GF-D8 (cell line): ENCODE measurements at places on chromosomes 2 and 18.

- no peak for DNase-seq
Observed at GRCh38 chr2:222424276-222424728, at the start of gene SGPP2. Gene SGPP2, plus strand, starts transcription at chr2:222424543. Its CDS starts 60 bp downstream, at chr2:222424603.

DNA sequence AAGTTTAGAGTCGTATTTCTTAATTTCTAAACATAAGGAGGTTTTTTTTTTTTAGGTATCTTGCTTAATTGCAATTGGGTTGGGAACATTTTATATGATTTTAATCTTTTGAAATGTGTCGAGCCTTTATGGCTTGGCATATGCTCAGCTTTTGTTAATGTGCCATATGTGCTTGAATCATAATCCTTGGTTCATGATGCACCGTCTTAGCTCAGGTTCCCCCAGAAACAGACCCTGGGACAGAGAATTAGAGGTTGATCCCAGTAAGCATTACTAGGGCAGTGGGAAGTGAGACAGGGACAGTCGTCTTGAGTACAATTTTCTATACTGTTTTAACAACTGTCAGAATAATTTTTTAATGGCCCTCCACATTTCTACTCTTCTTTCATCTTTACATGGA, 9.3 kb downstream of the CHCHD5 start:
- DNase-seq, result no peak

- DNase-seq, result no peak
Observed at GRCh38 chr2:150485871-150486538, 1.5 kb downstream of the RND3 start.

- no peak for DNase-seq
Observed at GRCh38 chr18:63238693-63239075, 80.9 kb downstream of the BCL2 start.

DNA sequence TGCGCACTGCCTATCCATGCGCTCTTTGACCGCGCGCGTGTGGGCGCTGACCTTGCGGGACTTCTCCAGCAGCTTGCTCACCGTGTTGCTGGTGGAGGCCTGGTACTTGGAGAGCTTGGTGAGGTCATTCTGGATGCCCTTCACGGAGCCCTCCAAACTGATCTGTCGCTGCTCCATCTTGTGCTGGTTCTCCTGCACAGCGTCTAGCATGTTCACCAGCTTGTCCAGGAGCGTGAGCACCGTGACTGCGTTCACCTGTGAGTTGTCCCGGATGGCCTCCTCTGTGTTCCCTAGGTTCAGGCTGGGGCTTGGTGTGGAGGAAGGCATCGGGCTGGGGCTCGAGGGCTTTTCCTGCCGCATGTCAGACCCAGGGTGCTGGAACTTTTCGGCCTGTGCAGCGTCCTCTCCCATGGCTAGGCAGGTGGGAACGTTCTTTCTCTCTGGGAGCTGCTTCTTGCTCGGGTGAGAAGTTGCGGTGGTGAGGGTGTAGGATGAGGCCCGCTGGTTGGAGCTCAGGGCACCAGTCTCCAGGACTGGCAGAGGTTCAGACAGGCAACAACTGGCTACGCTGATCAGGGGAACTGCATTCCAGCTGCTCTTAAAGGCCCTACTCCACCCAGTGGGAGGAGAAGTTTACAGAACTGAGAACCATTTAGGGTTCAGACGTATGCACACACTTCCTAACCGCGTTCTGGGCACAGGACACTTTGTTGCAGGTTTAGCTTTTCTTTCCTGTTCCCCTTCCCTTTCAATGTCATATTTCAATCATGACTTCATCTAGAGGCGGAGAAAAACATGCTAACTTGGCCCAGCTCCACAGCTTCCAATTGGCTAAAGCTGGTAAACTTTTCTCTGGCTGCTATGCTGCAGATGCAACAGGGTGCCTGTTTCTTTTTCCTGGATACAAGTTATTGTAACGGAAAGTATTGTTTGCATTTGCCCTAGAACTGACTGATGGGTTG, at the start of gene CAVIN2:
TSS of gene CAVIN2 (minus strand) at position 574 of the 962 bp plus-strand sequence. CDS start at position 411, 163 bp downstream.
- no peak for DNase-seq

DNA sequence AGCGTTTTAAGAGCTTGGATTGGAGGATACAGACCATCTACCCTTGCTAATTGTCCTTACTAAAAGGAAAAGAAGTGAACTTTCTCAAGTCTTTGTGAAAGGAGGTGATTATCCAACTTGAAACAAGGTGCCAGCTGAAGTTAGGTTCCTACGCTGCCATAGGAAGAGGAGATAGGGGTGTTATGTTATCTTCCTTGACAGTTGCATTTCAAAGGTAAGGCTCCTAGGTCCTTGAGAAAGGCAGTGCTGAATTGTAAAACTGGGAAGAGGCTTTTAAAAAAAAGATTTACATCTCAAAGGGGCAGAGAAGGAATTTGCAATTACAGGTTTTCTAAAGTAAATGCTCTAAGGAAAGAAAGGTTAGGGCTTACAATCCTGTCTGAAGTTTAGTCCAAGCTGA, 810.2 kb upstream of the LRATD1 start:
- no peak for DNase-seq

DNA sequence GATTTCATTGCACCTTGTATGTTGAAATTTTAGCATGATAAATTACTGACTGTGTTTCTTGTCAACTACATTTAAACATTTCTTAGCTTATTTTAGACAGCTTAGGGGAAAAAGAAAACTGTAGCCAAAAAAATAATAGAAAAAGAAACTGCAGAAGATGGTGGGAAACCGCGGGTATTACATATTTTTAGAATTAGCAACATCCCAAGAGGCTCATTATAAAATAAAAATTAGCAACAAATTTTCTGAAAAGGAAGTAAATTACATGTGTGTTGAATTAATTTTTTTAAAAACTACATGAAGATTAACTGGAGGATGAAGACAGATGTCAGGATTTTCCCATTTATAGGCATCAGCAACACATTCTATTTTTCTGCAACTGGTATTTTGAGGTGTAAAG, 4.3 kb downstream of the PELI1 start:
- no peak for DNase-seq

DNA sequence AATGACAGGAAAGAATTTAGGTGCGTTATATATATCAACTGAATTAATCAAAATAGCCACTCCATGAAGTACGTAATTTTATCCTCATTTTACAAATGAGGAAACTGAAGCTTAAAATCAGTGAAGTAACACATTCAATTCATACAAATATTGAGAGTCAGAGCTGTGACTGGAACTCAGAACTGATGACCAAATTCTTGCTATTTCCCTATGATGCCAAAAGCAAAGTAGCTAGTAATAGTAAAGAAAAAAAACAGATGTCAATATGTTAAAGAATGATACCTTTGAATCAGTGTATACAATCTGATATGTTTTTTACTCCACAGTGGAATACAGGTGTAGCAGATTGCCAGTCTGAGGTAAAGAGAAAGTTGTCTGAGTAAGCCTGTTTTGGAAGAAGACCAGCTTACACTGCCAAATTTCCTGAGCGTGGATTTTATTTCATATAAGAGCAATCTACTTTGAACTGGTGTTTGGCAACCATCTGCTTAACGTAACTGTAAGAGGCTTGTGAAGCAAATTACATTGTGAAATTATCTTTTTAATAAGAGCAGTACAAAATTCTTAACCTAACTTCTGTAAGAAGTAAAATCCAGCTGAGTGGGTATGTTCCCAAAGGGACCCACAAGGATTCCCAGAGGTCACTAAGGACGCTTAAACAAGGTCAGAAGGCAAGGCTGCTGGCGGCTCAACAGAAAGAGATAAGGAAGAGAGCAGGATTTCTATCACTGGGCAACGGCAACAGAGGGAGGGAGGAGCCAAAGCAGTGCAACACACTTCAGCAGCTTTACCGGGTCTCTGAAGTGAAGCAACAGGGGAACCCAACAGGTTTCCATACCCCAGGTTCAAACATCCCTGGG, 85.6 kb downstream of the IKZF2 start:
- DNase-seq, result peak; percentile 75

- DNase-seq, result no peak
Observed at GRCh38 chr2:188978291-188979081, 4.3 kb downstream of the COL3A1 start.

DNA sequence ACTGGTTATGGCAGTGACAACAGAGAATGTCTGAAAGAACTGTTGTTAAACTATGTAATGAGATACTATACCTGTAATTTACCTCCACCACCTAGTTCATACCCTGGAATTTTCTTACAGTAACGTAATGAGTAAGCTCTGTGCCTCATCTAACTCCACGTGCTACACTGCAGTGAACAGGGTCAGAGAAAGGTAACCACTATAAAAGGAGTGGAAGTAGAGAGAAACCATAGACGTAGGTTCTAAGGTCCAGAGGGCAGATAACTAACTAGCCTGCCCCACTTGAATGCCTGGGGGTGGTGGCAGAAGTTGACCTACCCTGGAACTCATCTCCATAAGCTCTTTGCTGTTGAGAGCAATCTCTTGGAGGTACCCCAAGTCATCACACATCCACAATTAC, 32.0 kb upstream of the B4GALT6 start:
- DNase-seq, result no peak

DNA sequence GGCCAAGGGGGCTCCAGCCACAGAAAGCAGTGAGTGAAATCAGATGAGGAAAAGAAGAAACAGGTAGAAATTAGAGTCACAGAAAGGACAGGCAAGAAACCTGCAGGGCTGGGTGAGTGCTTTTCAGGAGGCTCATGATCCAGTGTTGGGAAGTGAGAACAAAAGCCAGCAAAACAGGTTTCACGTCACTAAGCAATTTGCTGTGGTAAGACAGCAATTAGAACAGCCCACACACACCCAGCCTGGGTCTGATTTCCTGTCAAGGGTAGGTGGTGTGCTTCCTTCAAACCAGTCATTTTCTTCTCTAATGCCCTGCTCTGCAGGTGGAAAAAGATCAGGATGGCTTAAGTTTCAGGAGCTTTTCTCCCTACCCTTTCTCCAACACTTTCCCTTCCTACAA, 52.9 kb upstream of the XDH start:
- DNase-seq, result no peak

DNA sequence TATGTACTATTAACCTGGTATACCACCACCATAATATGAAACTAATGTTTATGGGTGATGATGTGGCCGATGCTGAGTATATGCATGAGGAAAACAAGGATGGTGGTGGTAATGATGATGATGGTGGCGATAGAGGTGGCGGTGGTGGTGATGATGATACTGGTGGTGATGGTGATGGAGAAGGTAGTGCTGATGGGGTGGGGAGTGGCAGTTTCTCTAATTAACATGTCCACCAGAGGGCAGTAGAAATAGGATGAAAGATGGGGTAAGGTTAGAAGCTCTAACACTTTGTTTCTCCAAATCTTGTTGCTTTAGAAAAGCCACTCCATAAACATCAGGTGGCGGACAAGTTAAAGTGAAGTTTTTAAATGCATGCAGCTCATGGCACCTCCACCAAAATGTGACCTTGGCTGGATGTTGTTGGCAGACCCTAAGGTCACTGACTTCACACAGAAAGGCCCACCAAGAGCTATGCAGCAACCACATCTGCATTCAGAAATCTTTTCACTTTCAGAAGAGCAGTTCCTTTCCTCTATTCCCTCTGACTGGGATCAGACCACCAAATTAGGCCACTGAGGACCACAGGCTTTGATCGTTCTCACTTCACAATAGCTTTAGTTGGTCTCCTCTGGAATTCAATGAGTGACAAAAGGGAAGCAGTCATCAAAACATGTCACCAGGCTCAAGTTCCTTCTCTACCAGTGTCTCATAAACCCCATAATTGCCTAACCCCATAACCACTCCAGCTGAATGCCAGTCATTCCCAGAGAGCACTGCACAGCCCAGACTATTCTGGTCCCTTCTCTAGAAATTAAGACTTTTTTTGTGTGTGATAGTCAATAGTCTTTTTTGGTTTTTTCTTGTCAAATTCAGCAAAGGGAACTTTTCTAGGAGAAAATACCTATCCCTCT, 7.5 kb upstream of the BCL11A start:
- peak; percentile 17 for DNase-seq

- no peak for DNase-seq
Observed at GRCh38 chr2:3595404-3595803, 492 bp downstream of the COLEC11 start.

GRCh38 chr2:96486696-96487095, 18.5 kb downstream of the NEURL3 start:
- DNase-seq, result no peak

DNA sequence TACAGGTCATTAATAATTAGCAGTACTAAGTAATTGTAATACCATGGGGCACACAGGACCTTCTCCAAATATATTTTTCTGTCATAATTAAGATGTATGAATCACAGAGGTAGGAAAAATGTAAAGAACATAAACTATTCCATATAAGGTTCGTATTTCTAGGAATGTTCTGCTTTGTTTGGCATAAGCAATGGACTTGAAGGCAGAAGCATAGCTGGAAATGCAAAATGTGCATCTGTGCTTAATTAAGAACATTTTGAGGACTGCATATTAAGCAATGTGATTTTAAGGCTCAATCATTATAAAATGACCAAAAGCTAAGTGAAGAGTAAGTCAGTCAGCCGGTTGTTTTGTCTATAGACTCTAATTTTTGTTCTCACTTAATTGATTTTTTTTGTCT, 123.2 kb downstream of the RBM43 start:
- no peak for DNase-seq

DNA sequence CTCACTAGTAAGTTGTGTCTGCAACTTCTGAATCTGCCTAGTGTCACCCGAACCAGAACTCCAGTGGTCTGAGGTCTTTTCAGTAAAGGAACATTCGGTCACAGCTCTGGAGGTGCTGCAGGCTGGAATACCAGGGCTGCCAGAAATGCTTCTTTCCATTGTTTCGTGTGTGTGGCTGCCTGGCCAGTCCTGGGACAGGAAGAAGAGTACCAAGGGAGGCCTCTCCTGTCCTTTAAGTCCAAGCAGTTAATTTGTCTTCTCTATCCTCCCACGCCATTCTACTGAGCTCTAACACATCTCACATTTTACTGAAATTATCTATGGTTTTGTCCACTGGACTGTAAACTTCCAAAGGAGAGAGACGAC, 196.0 kb downstream of the LNPK start:
- no peak for DNase-seq

DNA sequence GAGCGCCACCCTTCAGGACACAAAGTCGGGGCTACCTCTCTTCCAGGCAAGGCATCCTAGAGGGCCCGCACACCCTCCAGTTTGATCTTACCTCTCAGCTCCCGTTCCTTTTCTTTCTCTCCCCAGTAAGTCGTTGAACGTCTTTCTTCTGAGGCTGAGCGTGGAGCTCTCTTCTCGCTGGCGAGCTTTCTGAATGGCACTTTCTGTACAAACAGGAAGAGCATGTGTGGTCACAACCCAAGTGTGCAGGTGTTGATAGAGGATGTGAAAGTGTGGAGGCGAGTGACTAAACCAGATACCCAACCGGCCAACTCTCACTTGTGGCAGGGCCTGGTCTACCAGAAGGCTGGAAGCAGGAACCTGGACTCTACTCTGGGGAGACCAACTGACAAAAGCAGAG, at the start of gene AFF3:
TSS of gene AFF3 (minus strand) at position 198 of the 400 bp plus-strand sequence. CDS start 38,136 bp downstream, outside the sequence.
- no peak for DNase-seq

DNA sequence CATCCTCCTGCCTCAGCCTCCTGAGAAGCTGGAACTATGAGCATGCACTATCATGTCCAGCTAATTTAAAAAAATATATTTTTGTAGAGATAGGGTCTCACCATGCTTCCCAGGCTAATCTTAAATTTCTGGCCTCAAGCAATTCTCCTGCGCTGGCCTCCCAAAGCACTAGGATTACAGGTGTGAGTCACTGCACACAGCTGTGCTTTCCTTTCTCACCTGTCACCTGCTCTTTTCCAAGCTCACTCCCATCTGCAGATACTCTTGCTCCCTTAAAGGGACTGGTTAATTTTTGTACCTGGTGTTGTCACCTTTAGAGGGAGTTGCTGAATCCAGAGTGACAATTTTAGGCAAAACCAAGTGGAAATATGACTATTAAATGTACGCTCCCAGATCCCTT, 178.2 kb downstream of the LOXHD1 start:
- DNase-seq, result no peak

- DNase-seq, result no peak
Observed at GRCh38 chr2:239103125-239104098, 255.5 kb downstream of the TWIST2 start.
